Spinal cord (tissue), 10 donors: ENCODE measurements at places on chromosomes 6 and 20.

GRCh38 chr6:137746264-137746663 is 120.8 kb upstream of the TNFAIP3 start:
- no peak for DNase-seq

- no peak for DNase-seq
Measured at GRCh38 chr6:69179681-69180080, 544.6 kb downstream of the ADGRB3 start.

- DNase-seq = no peak
Measured at GRCh38 chr6:89489078-89489477, 56.1 kb downstream of the ANKRD6 start.

DNA sequence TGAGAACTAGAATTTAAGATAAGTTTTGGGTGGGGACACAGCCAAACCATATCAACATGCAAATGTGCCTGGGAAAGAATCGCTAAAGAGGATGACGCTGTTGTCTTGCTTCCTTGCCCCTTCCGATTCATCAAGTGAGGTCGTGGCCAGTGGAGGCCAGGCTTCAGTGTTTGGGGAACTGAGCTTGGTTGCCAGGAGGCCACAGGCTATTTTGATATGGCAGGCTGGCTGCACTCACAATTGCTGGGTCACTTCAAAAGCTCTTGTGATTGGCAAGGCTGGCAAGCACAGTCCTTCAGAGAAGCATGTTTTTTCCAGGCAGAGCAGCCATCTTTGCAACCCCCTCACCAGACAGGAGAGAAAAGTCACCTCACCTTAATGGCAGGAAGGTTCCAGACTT is 45.8 kb downstream of the SAMD5 start:
- DNase-seq = no peak

GRCh38 chr6:119979862-119980261 is 630.3 kb upstream of the MAN1A1 start:
- DNase-seq = no peak

- no peak for DNase-seq
Measured at GRCh38 chr6:137148306-137149034, 25.0 kb downstream of the IL22RA2 start.

GRCh38 chr6:148324297-148324985 is 18.2 kb upstream of the SASH1 start:
- DNase-seq = no peak

DNA sequence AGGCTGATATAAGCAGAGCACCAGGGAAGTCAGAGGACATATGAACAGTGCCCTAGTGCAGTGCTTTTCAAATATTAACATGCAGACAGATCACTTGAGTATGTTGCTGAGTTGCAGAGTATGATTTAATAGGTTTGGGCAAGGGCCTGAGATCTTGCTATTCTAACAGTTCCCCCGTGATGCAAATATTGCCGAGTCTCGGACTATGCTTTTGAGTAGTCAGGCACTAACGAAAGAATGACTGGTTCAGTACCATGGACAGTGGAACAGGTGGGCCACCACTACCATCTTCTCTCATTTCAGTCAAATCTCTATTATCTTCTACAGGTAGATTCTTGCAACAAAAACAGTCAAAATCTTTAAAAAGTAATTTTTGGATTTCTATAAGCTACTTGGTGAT is 3.7 kb upstream of the TMEM200A start:
- no peak for DNase-seq

DNA sequence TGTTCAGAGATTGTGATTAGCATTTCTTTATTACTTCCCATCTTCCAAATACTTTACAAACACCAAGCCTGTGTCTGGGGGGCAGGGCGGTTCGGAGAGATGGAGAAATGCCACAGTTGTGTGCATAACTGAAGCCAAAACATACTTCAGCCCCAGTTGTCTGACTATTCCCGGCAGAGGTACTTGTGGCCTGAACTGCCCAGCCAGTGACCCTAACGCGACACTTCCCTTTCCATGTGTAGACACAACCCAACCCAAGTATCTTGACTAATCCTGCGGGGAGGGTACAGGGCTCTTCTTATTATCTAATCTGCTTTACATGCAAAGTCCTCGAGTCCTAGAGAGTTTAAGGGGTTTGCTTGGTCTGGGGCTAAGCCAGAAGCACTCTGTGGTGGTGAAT is 46.2 kb downstream of the ISM1 start:
- no peak for DNase-seq

GRCh38 chr20:44963325-44964215 is 2.7 kb upstream of the STK4 start:
- DNase-seq = no peak

GRCh38 chr6:157838718-157839430 is 15.8 kb downstream of the SNX9 start:
- no peak for DNase-seq

- DNase-seq = no peak
Measured at GRCh38 chr6:130927305-130927704, 100.1 kb downstream of the SMLR1 start.

GRCh38 chr6:139943391-139943790 is 568.9 kb upstream of the CITED2 start:
- no peak for DNase-seq

- DNase-seq = no peak
Measured at GRCh38 chr20:42118409-42119125, 500.4 kb upstream of the CHD6 start.

GRCh38 chr20:7151676-7152470 is 384.4 kb downstream of the BMP2 start:
- no peak for DNase-seq

- no peak for DNase-seq
Measured at GRCh38 chr6:11211254-11211653, 21.2 kb downstream of the NEDD9 start.

- DNase-seq = peak; percentile 92
Measured at GRCh38 chr6:7389451-7390225, at the start of the genes CAGE1 and RIOK1. TSS of gene CAGE1 (minus strand) at chr6:7389742. CDS start at chr6:7387173, 2,569 bp downstream. TSS of gene RIOK1 (plus strand) at chr6:7389808. CDS start at chr6:7390003, 195 bp downstream.

DNA sequence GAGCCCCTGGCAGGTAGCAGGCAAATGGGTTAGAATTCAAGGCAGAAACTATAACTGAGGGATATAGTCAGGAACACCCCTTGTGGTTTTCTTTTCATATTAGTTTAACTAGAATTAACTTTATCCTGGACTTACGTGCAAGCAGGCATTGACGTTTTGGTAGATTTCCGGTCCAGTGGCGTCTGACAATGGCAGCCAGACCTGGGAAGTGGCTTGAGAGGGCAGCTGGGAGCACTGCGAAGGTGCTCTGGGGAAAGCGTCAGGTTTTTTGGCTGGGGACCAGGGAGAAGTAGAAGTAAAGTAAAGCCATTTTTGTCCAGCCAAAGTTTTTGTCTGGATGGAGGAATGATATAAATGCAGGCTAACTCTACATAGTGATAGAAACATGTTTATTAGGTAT is 8.4 kb upstream of the ACSS1 start:
- no peak for DNase-seq

DNA sequence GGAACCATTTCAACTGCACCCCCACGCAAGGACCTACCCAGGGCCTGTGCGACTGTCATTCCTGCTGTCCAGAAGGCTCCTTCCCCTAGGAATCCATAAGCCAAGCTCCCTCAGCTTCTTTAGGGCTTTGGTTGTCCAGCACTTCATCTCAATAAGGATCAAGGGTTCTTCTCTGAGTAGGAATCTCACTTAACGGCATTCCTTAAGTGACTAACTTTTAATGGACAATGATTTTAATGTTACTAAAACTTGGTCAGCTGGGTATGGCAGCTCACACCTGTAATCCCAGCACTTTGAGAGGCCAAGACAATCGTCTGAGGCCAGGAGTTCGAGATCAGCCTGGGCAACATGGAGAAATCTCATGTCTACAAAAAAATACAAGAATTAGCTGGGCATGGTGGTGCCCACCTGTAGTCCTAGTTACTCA is 13.4 kb downstream of the UBE2V1 start:
- DNase-seq = no peak
